Activated naive CD4-positive, alpha-beta T cell treated with anti-CD3 and anti-CD28 coated beads for 36 hours (primary cell): ENCODE measurements at places on chromosomes 2 and 18. TPM values are rescaled to one million over a fixed set of nuclear protein-coding genes. Genes with fewer than 3 reads are reported as not detected.

Gene ACTG2
- total RNA-seq, result not detected

Gene NEU2
- not detected for total RNA-seq

Gene KCNIP3
- not detected for total RNA-seq

GRCh38 chr2:97660044-97660774 lies 3.6 kb downstream of the ACTR1B start:
- peaks cover 30% of the 10 kb centered on the region for H3K4me1 ChIP-seq
- peaks cover 28% of the 10 kb centered on the region for H3K36me3 ChIP-seq
- H3K27ac ChIP-seq, result no peak overlapping the region
- H3K4me3 ChIP-seq, result no peak overlapping the region

Gene SFXN5
- 6.8 TPM for total RNA-seq

Gene RALBP1
- total RNA-seq, result 46.9 TPM

DNA sequence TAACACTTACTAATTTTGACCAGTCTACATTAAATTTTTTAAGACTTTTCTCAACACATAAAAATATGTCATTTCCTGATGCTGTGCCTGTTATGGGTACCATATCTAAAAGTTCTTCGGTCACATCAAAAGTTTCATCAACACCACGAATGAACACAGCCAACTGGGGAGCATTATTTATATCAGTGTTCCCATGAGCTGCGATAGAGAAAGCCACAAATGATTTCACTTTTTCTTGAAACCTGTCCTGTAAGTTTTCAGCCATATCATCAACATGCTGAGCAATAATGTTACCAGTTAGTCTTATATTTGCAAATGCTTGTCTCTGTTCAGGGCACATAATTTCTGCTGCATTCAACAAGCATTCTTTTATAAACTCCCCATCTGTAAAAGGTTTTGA lies 30.4 kb upstream of the NCL start:
- DNase-seq, result no peak
- no peak overlapping the region for H3K27ac ChIP-seq

Gene SALL3
- total RNA-seq, result not detected

DNA sequence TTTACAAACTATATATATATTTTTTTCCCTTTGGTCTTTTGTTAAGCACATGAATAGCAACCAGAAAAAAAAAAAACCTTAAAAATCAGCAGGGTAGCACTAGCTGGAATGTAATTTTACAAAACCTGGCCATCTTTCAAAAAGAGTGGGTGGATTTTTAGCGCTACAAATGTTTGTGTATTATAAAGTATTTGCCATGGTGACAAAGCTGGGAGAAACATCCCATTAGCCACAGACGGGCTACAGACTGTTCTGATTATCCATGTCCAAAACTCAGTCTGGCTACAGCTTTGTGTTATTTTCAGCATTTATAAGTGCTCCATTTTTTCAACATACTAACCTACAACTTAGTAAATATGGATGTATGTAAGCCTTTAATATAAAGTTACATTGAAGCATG lies 249.5 kb upstream of the TANK start:
- H3K27me3 ChIP-seq, result no peaks in the 10 kb centered on the region
- H3K36me3 ChIP-seq, result no peaks in the 10 kb centered on the region
- no peak for DNase-seq
- H3K4me1 ChIP-seq, result no peaks in the 10 kb centered on the region
- H3K4me3 ChIP-seq, result no peak overlapping the region
- H3K27ac ChIP-seq, result no peak overlapping the region

Gene MARCHF4
- total RNA-seq, result not detected
